ENCODE measurements at places on chromosomes 1 and 21.

DNA sequence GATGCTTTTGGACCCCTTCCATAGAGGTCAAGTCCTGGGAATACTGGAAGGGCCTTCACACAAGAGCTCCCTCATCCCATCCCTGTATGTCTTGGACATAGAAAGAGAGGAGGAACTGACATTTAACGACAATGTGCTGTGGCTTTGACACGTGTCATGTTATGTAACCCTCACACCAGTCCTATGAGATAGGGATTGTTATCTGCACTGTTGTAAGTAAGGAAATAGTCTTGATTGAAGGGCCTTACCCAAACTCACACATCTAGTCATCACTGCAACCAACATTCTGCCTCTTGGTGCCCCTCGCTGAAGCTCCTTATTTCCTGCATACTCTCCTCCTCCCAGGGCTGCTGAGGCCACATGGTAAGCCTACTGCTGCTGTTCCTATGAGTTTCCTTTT, 63.7 kb upstream of the ANGPTL1 start:
- DNase-seq = no peak

DNA sequence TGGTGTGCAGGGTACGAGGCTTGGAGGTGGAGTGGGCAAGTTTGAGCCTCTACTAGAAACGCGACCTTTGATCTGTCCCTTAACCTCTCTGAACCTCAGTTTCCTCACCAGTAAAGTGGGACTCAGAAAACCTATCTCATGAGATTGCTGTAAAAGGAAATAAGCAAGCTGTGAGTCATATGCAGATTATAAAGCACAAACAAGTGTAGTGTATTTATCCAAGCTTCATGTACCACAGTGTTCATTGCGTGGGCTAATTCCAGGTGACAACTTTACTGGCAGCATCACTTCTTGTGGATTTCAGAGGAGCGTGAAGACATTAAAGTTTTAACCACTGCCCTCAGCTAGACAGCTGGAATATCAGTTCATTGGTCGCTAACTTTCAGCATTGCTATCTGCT, 44.4 kb downstream of the ZNF697 start:
- no peak for DNase-seq

- DNase-seq = no peak
Observed at GRCh38 chr1:171919891-171920887, 78.9 kb downstream of the DNM3 start.

DNA sequence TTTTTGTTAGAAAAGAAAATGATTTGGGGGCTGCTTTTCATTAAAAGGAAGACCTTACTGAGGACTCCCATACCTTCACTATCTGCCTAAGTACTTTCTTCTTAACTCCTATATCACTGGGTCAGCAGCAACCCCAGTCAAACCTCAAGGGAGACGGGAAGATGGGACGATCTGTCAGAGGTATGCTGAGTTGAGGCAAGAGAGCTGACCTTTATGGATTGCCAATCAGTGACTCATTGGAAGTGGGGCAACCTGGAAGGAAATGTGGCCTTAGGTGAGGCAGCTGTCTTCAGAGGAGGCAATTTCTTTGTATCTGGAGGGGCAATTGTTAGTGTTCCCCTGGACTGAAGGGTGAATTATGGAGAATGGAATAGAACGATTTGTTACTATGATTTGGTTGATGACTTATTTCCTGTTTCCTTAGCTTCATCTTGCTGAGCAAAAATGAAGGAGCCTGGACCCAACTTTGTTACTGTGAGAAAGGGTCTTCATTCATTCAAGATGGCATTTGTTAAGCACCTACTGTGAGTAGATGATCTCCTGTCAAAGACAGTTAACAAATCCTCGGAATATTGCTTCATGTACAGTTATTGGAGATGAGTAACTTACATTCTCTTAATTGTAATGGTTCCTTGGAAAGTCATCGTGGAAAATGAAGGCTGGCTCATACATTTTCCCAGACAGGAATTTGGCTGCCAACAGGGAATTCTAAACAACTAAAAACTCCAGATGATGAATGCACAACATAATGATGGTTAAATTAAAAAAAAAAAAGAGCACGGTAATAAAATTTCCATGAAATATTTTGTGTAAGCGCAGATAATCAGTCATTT, 134.7 kb upstream of the KCNJ15 start:
- DNase-seq = no peak

DNA sequence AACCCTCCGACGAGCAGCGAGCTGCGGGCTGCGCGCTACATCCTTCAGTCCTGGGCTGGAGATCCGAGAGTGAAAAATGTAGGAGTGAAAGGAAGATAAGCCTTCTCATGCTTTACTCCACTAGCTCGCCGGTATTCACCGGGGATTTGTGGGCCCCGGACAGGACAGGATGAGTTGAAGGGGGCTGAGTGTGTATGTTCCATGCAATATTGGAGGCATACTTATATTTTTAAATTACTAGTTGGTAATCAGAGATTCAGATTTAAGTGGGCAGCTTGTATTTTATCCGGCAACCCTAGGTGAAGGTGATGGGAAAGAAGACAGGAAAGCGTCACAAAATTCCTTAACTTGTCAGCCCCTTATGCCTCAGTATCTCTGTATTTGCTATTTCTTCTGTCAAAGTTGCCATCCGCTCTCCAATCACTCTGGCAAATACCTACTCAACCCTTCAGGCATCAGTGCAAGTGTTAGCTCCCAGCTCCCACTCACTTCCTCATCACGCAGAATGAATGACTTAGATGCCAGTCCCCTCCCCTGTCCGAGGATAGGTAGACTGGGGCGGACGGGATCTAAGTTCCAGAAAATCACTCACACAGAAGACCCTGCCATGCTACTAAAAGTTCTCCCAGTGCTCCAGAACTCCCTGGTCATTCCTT, 503 bp upstream of the PIGM start:
- no peak for DNase-seq
